ENCODE measurements at places on chromosomes 12 and 14. TPM values are rescaled to one million over a fixed set of nuclear protein-coding genes. Genes with fewer than 3 reads are reported as not detected.

Gene TEX22
- not detected for total RNA-seq

DNA sequence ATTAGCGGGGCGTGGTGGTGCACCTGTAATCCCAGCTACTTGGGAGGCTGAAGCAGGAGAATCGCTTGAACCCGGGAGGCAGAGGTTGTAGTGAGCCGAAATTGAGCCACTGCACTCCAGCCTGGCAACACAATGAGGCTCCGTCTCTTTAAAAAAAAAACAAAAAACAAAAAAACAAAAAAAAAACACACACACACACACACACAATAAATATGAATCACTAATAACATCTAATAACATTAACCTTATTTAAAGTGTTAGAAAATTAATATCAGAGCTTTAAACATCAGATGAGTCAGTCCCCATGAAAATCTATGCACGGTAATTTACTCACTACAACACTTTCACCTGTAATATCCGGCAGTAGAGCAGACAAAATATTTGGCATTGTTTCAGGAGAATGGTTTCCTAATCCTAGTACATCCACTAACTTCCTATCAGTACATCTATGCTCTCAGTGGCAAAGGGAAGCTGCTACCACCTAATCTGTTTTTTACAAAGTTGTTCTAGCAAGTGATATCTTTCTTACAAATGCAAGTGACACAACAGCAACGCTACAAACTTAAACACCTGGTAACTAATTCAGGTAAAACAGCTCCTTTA is 36.2 kb downstream of the MED13L start:
- no peak overlapping the region for H3K4me3 ChIP-seq
- no peaks in the 10 kb centered on the region for H3K27me3 ChIP-seq
- no peak overlapping the region for H3K27ac ChIP-seq
- DNase-seq: no peak
- peaks cover 47% of the 10 kb centered on the region for H3K4me1 ChIP-seq

- H3K4me1 ChIP-seq: no peaks in the 10 kb centered on the region
- no peak for DNase-seq
- no peaks in the 10 kb centered on the region for H3K36me3 ChIP-seq
- H3K4me3 ChIP-seq: no peak overlapping the region
Observed at GRCh38 chr12:114320101-114320500, 85.8 kb downstream of the TBX5 start.

GRCh38 chr14:29459531-29459930 is 468.1 kb downstream of the PRKD1 start:
- no peak overlapping the region for H3K4me3 ChIP-seq
- H3K27ac ChIP-seq: no peak overlapping the region
- DNase-seq: no peak
- H3K27me3 ChIP-seq: no peaks in the 10 kb centered on the region
- no peaks in the 10 kb centered on the region for H3K4me1 ChIP-seq
- H3K36me3 ChIP-seq: no peaks in the 10 kb centered on the region

DNA sequence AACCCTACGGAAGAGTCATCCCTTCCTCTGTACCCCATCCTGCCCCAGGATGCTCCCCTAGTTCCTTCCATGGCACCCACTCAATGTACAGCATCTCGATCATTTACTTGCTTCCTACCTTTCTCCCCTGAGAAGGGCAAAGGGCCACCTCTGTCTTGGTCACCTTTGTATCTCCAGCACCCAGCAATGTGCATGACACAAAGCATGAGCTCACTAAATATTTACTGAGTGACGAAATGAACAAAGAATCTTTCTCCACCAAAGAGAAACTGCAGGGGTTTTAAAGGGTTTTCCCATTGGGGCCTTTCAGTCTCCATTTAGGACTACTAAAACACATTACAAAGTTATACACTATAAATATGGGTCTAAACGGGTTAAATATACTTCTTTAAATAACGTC is 30.6 kb downstream of the ATG14 start:
- H3K4me1 ChIP-seq: no peaks in the 10 kb centered on the region
- DNase-seq: no peak
- no peaks in the 10 kb centered on the region for H3K27me3 ChIP-seq
- H3K36me3 ChIP-seq: peaks cover 89% of the 10 kb centered on the region
- H3K27ac ChIP-seq: no peak overlapping the region

All from sigmoid colon (tissue), 7 donors.